ENCODE measurements at places on chromosomes 5 and 9.

DNA sequence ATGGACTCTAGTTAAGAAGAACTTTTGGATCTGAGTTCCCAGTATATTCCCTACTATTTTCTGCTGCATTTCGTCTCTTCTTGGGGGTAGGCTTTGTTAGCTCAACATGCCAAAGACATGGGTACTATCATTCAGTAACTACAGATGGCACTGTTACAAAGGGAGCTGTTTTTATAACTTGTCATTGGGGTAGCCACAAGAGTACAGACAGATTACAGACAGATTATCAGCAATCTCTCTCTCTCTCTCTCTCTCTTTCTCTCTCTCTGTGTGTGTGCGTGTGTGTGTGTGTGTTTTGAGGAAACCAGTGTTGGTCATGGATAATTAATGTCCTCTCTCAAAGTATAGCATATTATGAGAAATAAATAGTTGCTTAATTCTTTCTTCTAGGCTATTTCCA is 116.1 kb downstream of the WDR70 start:
- peak; percentile 11 for DNase-seq

GRCh38 chr5:156920042-156920860 is 42.8 kb downstream of the TIMD4 start:
- DNase-seq, result no peak

GRCh38 chr9:133029994-133030316 is 842 bp upstream of the GTF3C5 start:
- no peak for DNase-seq

DNA sequence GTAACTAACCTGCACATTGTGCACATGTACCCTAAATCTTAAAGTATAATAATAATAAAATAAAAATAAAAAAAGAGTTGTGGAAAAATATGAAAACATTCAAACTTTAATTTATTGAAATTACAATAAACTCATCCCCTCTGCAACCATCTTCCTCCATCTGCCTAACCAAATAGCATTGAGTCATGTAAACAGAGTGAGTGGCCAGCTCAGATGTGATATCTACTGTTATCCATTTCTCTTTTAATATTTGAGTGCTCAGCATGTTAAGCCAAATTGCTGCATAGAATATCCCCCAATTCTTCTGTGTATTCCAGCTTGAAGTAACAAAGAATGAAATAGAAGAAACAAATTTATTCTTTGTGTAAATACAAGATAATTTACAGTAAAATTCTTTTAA is 124.4 kb upstream of the HMHB1 start:
- DNase-seq, result no peak

DNA sequence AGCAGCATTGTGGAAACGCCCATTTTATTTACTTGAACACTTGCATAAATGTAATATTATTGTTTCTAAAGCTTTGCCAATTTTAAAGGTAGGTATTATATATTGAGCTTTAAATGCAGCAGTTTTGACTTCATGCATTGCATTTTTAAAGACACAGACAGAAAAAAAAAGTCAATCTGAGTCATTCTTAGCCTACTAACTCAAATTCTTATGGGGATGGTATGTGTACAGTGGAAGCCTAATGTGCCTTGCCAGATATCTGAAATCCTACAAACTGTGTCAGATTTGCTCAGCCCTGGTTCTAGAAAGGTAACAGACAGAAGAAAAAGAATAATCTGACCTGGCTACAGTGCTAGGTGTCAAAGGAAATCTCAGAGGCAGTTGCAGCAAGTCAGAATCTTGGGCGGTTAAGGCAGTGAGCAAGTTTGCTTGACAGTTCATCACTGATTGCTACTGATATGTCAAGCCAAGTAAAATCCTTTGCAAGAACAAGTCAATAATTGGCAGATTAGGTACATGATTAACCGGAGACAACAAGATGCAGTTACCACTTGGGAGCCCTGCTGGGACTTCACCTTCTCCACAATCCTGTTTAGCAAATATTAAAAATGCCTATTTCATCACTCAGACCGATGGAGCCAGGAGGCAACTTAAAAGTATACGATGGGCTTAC is 224.8 kb upstream of the WWC1 start:
- DNase-seq, result no peak

GRCh38 chr9:16625811-16626210 is 244.7 kb downstream of the BNC2 start:
- no peak for DNase-seq

- DNase-seq, result no peak
Observed at GRCh38 chr5:106876298-106876622, 794.5 kb downstream of the EFNA5 start.

- no peak for DNase-seq
Observed at GRCh38 chr5:161007879-161008278, 155.9 kb upstream of the ATP10B start.

- DNase-seq, result no peak
Observed at GRCh38 chr9:33686942-33687341, 108.4 kb upstream of the PRSS3 start.

GRCh38 chr5:151123897-151124751 is 33.5 kb downstream of the ANXA6 start:
- no peak for DNase-seq

GRCh38 chr9:107094370-107094769 is 188.7 kb upstream of the RAD23B start:
- DNase-seq, result no peak

DNA sequence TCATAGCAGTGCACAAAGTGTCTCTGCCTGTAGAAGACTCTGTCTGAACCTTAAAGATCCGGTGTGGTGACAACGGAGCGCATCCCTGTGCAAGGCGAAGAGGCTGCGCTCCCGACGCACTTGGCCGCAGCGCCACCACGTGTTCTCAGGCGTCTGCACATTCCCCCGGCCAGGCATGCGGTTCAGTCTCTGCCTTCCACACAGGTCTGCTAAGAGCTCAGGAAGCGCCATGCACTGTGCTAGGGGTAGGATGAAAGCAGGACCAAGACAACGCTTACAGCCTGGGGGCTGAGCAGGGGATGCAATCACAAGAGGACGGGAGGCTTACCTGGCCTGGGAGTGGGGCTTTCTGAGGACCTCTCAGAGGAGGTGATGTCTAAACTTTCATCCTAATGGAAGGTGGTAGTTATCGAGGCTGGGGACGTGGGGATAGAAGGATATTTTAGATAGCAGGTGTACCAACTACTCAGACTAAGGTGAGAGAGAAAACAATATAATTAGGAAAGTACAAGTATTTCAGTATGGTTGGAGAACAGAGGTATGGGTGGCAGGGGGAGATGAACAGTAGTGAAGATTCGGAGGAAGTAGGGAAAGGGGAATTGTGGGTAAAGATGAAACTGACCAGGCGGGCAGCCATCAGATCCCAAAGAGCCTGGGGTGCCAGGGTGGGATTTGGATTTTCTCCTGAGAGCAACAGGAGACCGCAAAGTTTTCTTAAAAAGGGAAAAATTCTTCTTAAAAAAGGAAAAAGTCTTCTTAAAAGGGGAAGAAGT is 13.3 kb downstream of the CAPSL start:
- no peak for DNase-seq

- DNase-seq, result no peak
Observed at GRCh38 chr9:93667006-93667405, 90.6 kb downstream of the PHF2 start.

- no peak for DNase-seq
Observed at GRCh38 chr9:123422635-123423310, 66.8 kb downstream of the CRB2 start.

GRCh38 chr9:86822006-86822801 is 125.1 kb downstream of the GAS1 start:
- no peak for DNase-seq

Data from SW480 (cell line).